ENCODE measurements at places on chromosomes 3 and 15.

DNA sequence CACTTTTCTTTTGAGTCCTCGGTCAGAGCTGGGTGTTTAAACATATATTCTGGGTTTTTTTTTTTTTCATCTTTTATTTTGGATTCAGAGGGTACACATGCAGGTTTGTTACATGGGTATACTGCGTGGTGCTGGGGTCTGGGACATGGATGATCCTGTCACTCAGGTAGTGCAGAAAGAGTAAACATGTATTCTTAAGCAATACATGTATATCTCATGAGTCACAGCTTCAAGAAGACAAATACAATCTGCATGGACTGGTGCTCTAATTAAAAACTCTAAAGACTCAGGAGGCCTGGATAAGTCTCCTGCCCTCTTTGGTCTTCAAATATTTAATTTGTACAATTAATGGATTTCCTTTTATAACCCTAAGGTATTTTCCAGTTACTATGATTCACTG is 50.6 kb upstream of the PHLDB2 start:
- DNase-seq, result no peak

DNA sequence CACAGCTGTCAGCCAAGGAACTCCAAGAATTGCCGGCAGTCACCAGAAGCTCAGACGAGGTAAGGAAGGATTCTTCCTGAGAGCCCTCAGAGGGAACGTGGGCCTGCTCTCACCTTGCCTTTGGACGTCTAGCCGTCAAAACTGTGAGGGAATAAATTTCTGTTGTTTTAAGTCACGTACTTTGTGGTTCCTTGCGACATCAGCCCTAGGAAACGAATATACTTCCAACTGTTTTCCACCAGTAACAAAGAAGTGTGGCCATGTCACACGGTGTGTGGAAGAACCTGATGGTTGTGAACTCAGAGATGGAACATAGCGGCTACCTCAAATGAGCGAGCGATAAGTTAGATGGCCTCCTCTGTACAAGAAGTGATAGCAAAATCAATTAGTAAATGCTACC is 41.0 kb upstream of the B3GNT5 start:
- no peak for DNase-seq

GRCh38 chr3:43465109-43465508 is 156.7 kb downstream of the ANO10 start:
- DNase-seq, result no peak

GRCh38 chr15:63042877-63043334 is 359 bp downstream of the TPM1 start:
- no peak for DNase-seq

DNA sequence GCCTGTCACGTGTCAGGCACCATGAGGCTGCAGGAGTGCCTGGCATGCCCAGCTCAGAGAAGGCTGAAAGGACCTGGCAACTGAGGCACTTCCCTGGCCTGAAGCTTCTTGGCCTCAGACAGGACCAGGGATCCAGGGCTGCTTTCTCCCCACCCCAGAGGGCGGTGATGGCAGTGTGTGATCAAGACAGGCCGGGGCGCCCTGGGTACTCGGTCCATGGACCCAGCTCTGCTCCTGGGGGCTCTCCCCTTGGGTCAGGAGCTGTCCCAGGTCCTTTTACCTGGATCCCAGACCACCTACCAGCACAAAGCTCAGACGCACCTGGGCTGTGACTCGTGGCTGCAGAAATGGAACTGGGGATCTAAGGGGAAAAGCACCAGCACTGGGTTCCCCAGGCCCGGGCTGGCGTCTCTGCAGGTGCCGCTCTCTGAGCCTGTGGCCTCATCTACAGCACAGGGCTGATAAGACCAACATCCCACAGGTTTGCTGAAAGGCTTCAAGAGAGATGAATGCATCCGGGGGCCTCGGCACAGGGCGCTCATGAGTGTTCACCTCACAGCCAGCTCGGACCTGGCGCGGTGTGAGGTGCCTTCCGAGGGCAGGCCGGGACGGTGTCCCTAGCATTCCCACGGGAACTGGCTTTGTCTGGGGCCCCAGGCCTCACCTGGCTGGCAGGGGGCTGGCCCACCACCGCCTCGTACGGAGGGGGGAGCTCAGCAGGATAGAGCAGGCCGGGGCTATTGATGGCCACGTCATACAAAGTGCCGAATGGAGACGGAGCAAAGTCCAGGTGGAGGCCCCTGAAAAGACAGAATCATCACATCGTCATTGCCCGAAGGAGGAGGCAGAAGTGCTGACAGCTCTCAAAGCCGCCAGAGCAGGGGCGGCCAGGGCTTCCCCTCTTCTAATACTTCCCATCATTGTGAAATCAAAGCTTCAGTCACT is 133.6 kb downstream of the NSMCE3 start:
- no peak for DNase-seq

- DNase-seq, result no peak
Measured at GRCh38 chr3:170622369-170623159, 36.7 kb upstream of the SLC7A14 start.

All from COR-L47 (cell line).